ENCODE measurements at places on chromosomes 11 and 22.

DNA sequence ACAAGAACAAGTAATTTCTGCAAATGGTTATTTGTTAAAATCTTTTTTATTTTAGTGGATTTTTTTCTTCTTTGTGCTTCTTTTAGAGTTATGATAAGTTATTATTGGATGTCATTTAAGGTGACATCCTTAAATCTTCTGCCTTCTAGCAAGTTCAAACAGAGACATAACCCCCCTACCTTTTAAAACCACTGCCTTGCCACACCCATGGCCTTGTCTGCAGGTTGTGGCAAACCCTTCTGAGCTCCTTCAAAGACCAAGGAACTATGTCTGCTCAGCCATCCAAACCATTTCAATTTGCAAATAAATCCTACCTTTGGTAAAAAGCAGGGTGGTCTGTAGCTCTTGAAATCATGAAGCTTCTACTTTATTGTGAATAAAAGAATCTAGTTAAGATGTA lies 241.6 kb downstream of the FAM76B start:
- no peak for DNase-seq

DNA sequence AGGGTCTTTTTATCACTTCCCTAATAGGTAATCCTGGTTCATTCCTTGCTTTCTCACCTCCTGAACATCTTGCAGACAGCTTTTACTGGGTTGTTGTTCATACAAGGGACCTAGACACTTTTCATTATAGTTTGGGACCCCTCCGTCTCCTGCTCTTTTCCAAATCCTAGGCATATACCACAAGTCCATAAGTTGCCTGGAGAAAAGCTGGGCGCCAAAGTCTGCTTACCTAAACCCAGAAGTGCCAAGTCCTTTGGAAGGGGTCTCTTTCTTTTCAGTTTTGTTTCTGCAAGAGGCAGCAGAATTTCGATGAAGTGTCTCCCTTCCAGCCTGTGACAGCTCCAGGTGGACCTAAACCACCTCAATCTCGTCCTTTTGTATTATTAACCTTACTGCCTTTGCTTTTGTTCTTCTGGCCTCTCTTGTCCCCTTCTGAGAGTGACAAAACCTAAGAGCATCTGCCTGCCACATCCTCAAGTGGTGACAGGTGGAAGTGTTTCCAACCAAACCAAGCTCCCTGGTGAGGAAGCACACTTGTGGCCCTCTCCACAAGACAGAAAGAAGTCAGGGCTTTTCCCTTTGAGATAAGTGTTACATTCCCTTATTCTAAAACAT lies 19.5 kb upstream of the P2RY6 start:
- DNase-seq, result no peak

- no peak for DNase-seq
These were observed 45.7 kb upstream of the AKIP1 start for GRCh38 chr11:8865304-8865703.

- no peak for DNase-seq
These were observed 30.5 kb downstream of the LARGE1 start for GRCh38 chr22:33889748-33890147.

- no peak for DNase-seq
These were observed 413.8 kb upstream of the ARHGAP42 start for GRCh38 chr11:100273066-100273815.

DNA sequence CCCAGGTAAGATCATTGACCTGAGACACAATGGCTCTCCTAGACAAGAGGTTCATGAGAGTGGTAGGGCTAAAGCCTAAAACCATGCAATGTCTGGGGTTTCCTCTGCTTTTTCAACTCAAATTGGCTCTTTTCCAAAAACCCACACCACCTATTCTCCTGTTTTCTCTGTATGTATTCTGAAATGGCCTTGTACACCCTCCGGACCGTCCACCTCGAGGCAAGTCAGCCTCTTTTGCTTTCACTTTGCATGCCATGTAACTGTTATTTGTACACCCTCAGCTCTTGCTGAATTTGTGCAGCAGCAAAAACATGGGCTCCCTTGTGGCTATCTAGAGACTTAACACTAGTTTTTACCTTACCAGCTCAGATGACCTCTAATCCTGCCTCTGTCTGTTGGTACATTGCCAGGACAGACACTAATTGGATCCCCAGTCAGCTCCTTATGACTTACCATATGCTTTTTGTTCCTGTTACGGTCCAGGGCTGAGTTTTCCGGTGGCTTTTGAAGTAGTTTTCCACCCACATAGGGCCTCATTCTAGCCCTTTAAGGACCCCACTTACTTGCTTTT lies 288.0 kb downstream of the SBF2 start:
- DNase-seq, result no peak

DNA sequence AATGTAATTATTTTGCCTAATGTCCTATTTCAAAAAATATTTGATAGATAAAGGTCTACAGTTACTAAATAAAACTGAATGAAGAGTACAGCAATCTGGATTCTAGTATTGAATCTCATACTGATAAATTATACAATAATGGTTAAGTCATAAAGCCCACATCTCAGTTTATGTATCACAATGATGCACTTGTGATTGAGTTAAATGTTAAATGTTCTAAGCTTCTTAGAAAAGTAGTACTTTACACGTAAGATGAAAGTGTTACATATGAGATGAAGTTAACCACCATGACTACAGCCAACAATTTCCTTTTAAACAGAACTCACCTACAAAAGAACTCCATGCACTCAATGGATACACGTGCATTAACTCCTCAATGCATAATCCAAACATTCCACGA lies 51.7 kb downstream of the PHF21A start:
- DNase-seq, result no peak

DNA sequence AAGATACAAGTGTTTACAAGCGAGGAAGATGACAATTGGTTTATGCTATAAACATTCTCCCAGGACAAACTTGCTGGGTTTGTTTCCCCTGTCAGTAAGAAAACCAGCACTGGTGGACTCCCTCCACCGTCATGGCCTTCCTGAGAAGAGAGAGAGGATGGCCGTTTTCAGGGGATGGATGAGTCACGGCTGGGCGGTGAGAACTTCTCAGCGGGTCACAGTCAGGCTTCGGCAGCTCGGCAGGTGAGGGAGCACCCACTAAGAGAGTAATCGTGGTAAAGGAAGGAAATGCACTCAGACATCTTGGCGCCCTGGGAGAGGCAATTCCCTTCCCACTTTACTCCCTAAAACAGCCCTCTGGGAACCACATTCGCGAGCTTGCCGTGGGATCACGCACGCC lies 83.9 kb downstream of the NCAM1 start:
- no peak for DNase-seq

DNA sequence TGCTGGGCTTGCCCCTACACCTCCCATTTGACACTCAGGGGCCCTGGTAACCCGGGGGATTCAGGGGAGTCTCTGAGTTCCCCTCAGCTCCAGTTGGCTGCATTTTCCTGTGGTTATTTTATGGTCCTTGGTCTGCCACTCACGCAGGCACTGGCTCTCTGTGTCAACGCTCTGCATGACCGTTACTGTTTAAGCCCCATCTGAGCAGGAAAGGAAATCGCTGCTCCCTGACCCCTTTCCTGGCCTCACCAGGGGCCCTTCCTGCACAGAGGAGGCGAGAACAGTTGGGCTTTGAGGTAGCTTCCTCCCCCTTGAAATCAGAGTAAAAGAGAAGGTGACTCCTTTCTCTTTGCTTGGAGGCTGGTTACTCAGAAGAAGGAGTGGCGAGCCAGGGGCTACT lies 2.4 kb downstream of the C1QTNF4 start:
- DNase-seq, result no peak

- DNase-seq, result no peak
These were observed 154.6 kb downstream of the TRIM29 start for GRCh38 chr11:119983240-119983732.

DNA sequence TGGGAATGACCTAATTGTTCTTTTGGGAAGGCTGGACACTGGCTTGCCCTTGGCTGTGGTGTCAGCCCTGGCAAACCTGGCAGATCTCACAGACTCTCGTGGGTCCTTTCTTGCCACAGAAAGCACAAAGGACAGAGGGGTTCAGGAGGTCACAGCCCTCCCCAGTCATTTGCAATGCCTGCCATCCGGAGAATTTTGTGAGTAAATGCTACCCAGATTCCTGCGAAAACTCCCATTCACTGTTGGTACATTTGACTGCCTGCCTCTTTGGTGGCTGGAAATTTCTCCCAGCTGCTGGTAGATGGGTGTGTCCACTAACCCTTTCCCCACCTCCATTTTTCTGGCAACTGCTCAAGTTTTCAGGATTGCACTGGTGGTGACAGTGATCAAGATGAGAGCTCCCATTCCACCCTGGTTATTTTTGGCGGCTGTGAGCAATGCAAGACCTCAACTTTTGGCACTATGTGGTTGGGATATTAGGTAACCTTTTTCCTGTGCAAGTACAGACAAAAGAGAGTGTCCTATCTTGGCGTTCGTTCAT lies 155.7 kb downstream of the NAV2 start:
- DNase-seq, result peak; percentile 46

GRCh38 chr11:77865805-77866204 lies 44.9 kb downstream of the AAMDC start:
- DNase-seq, result no peak

DNA sequence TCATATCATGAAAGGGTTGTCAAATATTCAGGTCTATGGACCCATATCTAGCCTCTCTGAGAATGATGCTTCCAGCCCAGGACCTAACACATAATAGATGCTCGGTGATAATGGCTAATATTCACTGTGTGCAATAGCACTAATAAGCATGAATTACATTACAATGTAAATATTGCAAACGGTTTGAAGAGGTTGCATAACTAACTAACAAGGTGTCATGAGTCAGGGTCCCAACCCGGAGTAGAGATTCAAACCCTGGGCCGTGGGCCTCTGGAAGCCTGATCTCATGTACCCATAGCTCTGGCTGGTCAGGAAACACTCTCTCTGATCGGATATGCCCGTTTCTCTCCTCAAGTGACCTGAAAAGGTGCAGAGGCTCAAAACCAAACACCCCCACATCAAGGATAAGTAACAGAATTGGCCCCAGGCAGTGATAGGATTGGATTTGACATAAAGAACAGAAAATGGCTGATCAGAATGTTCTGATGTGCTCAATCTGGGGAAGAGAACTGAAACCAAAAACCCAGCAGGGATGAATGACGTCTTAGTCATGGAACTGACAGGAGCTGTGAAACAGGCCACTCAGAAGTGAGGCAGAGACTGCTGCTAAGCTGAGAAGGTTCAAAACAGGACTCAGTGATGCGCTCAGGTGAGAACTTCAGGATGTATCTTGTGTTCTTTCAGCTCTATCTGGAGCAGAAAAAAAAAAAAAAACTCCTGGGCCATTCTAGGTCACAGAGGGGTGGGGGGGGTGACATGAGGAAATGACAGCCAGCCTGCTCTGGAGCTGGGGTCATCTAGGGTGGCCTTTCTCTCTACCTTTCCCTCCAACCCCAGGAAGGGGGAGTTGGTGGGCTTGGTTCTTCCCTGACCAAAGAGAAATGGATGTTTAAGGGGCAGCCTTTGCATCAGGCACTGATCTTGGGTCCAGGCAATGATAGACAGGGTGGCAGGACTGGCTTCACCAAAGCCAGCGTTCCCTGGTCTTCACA lies 6.6 kb upstream of the KCTD17 start:
- no peak for DNase-seq

DNA sequence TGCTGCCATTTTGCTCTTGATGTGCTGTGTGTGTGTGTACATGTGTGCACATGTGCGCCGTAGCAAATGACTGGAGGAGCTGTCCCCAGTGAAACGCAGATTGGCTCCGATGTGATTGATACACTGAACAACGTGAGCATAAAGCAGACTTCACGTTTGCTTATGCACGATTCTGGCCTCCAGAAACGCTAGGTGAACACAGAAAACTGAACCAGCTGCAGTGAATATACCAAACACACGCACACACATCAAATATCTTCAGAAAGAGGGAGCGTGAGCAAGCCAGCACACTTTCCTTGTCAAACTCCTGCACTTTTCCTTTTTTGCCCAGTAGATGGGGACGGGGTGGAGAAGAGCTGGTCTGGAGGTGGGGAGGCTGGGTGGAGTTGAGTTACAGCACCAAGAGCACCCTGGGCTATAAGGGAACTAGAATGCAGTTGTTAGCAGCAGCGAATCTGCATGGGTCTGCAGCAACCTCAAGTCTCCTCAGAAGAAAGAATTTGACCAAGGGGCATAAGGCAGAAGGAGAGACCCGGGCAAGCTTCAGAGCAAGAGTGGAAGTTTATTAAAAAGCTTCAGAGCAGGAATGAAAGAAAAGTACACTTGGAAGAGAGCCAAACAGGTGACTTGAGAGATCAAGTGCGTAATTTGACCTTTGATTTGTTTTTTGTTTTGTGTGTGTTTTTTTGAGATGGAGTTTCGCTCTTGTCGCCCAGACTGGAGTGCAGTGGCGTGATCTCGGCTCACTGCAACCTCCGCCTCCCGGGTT lies 77.8 kb upstream of the CADM1 start:
- DNase-seq, result no peak

DNA sequence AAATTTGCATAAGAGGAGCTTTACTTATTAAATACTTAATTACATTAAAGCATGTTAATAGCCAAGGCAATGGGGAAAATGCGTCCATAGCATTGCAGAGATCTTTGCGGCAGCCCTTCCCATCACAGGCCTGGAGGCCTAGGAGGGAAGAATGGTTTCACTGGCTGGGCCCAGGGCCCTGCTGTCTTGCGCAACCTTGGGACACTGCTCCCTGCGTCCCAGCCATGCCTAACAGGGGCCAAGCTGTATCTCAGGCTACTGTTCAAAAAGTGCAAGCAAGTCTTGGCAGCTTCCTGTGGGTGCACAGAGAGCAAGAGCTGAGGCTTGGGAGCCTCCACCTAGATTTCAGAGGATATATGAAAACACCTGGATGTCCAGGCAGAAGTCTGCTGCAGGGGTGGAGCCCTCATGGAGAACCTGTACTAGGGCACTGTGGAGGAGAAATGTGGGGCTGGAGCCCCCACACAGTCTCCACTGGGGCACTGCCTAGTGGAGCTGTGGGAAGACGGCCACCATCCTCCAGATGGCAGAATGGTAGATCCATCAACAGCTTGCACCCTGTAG lies 46.0 kb downstream of the THAP12 start:
- DNase-seq, result no peak

- no peak for DNase-seq
These were observed 33.0 kb upstream of the SOX10 start for GRCh38 chr22:38017272-38017920.

GRCh38 chr22:31139866-31140716 lies at the start of gene PLA2G3:
Gene PLA2G3 (minus strand): TSS chr22:31140508. CDS start chr22:31140354, 154 bp downstream.
- no peak for DNase-seq

- DNase-seq, result no peak
These were observed 39.7 kb upstream of the ETS1 start for GRCh38 chr11:128626913-128627665.

- DNase-seq, result no peak
These were observed 18.5 kb downstream of the TRIM5 start for GRCh38 chr11:5666402-5666793.
